ENCODE measurements at places on chromosomes 7 and 10. TPM values are rescaled to one million over a fixed set of nuclear protein-coding genes. Genes with fewer than 3 reads are reported as not detected.

GRCh38 chr10:79445977-79446757, 743 bp upstream of the ZCCHC24 start:
- peak; percentile 91 for DNase-seq

Gene KEL
- total RNA-seq, result 4.5 TPM

Gene SP4
- 9.5 TPM for total RNA-seq

- DNase-seq, result no peak
Observed at GRCh38 chr7:137731436-137731835, 115.3 kb downstream of the DGKI start.

Gene LANCL2
- 11.0 TPM for total RNA-seq

Gene GDF10
- total RNA-seq, result 2.1 TPM
